ENCODE measurements at places on chromosomes 12 and 14. TPM values are rescaled to one million over a fixed set of nuclear protein-coding genes. Genes with fewer than 3 reads are reported as not detected.

Gene CLECL1
- not detected for total RNA-seq

Gene SLC6A13
- total RNA-seq, result 1.9 TPM

Gene RARG
- 20.9 TPM for total RNA-seq

Gene CLBA1
- 6.4 TPM for total RNA-seq

Gene USP30
- 13.8 TPM for total RNA-seq

Gene TRHDE
- total RNA-seq, result 5.0 TPM

Gene MLEC
- total RNA-seq, result 135 TPM

Gene RPAP3
- total RNA-seq, result 21.7 TPM

Gene PRPF39
- total RNA-seq, result 38.9 TPM

Gene TMEM132D
- 2.4 TPM for total RNA-seq
